ENCODE measurements at places on chromosomes 12 and 14. TPM values are rescaled to one million over a fixed set of nuclear protein-coding genes. Genes with fewer than 3 reads are reported as not detected.

Gene CRIP1
- 1,032 TPM for polyA plus RNA-seq

DNA sequence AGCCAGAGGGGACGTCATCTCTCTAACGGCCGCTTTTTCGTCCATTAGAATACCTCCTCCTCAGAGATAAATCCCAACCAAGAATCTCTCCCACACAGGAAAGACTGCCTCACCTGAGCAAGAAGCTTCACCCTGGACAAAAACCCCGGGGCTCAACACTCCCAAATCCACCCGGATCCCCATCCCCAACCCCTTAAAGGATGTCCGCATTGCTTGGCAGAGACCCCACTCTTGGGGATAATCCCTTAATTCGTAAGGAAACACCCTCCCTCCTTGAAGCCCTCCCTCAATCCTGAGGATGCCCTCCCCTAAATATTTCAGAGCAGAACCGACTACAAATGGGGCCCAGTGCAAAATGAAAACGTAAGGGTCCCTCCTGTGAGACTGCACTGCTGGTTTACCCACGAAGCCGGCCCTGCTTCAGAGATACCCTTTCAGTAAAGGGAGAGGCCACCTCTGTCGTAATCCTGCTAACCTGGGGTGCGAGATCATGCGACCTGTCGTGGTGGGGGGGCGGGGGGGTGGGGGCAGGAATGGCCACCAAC lies 655 bp upstream of the DYNLL1 start:
- no peak for DNase-seq

Gene RNASE3
- polyA plus RNA-seq, result 8.4 TPM

GRCh38 chr12:10052193-10052913 lies 21.9 kb downstream of the CLEC9A start:
- DNase-seq, result no peak

Gene IL31
- polyA plus RNA-seq, result not detected

Gene KLRG1
- 3.4 TPM for polyA plus RNA-seq

- no peak for DNase-seq
These were observed 20.4 kb downstream of the DLK1 start for GRCh38 chr14:100747021-100747586.

DNA sequence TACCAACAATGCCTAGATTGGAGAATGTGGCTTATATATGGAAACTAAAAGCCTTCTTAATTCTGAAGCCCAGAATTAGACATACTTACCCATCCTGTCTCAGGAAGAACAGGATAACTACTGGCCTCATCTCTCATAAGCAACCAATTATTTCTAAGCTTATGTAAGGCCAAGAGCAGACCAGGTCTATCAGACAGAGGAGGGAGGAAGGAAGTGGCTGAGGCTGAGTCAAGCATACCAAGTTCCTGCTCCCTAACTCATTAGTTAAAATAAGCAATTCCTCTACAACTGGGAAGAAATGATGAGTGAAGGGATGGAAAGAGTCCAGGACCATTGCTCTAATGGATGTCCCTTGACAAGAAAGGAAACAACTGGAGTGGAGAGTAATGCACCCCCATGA lies 27.0 kb upstream of the INSM2 start:
- DNase-seq, result no peak

DNA sequence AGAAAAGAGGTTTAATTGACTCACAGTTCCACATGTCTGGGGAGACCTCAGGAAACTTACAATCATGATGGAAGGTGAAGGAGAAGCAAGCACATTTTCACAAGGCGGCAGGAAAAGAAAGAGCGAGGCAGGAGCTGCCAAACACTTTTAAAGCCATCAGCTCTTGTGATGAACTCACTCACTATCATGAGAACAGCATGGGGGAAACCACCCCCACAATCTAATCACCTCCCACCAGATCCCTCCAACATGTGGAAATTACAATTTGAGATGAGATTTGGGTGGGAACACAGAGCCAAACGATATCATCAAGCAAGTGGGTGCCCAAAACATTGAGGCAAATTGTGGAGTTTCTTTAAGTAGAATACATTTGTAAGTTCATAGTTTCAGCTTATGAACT lies 957.7 kb downstream of the DIO2 start:
- no peak for DNase-seq

Measured in CD14-positive monocyte (primary cell).